ENCODE measurements at places on chromosomes 4 and X.

DNA sequence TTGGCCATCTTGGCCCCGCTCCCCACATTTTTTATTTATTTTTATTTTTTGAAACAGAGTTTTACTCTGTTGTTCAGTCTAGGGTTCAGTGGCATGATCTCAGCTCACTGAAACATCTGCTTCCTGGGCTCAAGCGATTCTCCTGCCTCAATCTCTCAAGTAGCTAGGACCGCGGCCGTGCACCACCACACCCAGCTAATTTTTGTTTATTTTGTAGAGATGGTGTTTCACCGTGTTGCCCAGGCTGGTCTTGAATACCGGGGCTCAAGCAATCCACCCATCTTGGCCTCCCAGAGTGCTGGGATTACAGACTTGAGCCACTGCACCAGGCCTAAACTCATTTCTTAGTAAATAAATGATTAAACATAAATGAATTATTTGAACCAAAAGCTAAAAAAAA lies 322.0 kb upstream of the LCORL start:
- DNase-seq, result no peak

DNA sequence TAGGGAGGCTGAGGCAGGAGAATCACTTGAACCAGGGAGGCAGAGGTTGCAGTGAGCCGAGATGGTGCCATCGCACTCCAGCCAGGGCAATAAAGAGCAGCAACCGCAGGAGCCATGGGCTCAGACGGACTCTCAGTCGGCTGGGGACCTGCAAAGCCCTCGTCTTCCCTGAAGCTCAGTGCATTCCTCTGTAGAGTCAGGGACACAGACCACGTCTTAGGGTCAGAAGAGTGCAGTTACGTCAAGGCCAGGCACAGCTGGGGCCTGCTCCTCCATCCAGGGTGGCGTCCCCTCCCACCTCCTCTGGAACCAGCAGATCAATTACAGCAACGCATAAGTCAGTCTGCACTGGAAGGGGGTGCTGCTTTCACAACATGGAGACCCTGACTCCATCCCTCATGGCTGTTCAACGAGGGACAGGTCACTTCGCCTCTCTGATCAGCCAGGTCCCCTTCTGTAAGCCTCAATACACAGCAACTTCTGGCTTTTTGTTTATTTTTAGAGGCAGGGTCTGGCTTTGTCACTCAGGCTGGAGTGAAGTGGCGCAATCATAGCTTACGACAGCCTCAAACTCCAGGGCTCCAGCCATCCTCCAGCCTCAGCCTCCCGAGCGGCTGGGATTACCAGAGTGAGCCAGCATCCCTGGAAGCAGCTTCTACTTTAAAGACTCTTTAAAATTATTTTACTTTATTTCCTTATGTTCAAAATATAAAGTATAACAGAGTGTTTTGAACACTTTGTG lies 76.4 kb downstream of the ZFYVE28 start:
- no peak for DNase-seq

DNA sequence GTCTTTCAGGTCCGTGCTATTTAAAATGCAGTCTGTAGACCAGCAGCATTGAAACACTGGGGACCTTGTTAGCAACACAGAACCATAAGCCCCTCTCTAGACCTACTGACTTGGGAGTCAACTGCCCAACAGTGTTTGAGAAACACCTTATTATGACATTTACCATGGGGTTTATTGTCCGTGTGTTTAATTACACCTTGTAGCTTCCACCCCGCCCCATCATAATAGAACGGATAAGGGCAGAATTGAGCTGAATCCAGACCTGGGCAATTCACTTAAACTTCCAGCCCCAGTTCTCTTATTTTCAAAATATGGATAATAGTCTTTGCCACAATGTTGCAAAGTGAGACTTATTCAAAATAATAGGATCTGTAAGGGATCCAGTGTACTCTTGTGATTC lies 30.6 kb upstream of the CLNK start:
- DNase-seq, result no peak

- no peak for DNase-seq
These were observed 248.5 kb upstream of the CXXC4 start for GRCh38 chr4:104743215-104743653.

- DNase-seq, result no peak
These were observed 648.8 kb downstream of the IQCM start for GRCh38 chr4:149166876-149167275.

- no peak for DNase-seq
These were observed 2.1 kb downstream of the BRWD3 start for GRCh38 chrX:80807606-80807991.

GRCh38 chr4:55868581-55869090 lies 15.2 kb downstream of the EXOC1 start:
- DNase-seq, result no peak

DNA sequence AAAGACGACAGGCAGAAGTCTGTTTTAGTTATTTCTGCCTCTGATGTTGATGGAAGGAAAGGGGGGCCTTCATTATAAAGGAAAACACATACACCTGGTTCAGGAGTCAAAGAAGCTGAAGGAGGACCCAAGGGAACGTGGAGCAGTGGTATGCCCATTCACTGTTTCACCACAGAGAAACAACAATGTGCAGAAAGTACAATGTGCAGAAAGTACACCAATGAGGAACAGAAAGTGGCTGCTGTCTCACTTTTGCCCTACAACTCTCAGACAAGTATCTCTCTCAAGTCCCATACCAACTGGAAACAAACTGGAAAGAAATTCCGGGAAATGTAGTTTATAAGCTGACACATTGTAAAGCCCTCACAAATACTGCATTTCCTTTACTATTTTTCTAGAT lies 564.5 kb downstream of the TRAM1L1 start:
- DNase-seq, result no peak

DNA sequence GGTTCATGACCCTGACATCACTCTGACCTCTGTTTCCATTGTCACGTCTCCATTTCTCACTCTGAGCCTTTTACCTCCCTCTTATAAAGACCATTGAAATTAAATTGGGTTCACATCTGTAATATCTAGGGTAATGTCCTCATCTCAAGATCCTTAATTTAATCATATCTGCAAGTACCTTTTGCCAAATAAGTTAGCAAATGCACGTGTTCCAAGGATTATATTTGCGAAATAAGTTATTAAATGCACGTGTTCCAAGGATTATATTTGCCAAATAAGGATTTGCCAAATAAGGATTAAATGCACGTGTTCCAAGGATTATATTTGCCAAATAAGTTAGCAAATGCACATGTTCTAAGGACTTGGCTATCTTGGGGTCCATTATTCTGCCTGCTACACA lies 938.0 kb downstream of the NLGN4X start:
- no peak for DNase-seq

DNA sequence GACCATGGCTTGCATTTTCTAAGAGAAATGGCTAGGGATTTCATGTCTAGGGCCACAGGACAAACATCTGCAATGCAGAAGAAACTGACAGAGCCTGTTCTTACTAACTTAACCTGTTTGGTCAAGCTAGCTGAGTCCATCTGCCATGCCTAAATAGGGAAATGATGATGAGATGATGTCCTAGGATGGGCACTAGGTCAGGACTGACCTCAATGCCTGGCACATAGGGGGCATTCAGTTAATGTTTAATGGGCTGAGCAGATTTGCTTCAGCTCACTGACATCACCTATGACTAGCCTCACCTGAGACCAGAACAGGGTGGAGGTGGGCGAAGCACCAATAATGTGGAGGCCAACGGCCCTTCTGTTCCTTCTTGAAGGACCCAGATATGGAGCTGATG lies 174.2 kb upstream of the SCML1 start:
- DNase-seq, result no peak

DNA sequence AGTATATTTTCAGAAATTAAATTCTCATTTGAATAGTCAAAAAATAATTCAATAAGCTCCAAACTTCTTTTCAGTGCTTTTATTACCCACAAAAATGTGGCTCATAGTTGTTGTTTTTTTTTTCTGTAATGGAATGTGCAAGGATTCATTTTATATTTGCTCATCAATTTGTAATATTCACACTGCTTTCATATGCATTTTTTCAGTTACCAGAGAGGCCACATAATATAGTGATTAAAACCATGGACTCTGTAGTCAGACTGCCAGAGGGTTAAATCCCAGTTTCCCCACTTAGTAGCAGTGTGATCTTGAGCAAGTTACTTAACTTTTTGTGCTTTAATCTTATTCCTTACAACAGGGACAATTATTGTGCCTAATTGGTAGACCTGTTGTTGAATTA lies 64.5 kb downstream of the FAM9B start:
- no peak for DNase-seq

- no peak for DNase-seq
These were observed 599.7 kb upstream of the TENM3 start for GRCh38 chr4:181643466-181643865.

DNA sequence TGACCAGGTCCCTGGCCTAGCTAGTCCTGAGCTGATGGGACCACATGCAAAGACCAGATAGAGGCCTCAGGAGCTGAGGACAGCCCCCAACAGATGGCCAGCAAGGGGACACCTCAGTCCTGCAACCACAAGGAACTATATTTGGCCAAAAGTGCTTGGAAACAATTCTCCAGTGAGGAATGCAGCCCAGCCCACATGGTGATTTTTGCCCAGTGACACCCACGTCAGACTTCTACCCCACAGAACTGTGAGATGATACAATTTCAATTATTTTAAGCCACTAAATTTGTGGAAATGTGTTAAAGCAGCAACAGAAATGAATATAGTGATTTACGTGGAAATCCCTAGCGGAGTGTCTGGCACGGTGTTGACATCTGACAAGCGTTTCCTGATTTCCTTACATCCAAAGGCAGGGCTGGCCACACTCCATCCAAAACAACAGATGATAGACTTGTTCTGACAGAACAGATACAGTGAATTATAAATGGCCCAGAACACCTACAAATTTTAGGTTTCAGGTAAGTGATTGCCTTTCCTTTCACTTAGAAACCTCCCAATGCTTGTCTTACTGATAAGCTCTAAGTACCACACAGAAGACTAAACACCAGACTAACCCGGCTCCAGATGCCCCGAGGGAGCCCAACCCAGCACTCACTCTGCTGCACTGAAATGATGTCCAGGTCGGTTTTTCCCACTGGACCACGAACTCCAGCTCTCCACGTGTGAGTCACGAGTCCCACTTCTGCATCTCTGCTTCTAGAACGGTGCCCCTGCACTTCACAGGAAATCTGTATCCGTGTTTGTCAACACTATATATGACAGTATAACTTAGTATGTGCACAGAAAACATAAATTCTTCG lies 5.8 kb downstream of the AFAP1 start:
- DNase-seq, result no peak

- no peak for DNase-seq
These were observed 99.5 kb downstream of the SORBS2 start for GRCh38 chr4:185712350-185713024.

GRCh38 chr4:184444953-184445309 lies 29.4 kb downstream of the IRF2 start:
- no peak for DNase-seq

DNA sequence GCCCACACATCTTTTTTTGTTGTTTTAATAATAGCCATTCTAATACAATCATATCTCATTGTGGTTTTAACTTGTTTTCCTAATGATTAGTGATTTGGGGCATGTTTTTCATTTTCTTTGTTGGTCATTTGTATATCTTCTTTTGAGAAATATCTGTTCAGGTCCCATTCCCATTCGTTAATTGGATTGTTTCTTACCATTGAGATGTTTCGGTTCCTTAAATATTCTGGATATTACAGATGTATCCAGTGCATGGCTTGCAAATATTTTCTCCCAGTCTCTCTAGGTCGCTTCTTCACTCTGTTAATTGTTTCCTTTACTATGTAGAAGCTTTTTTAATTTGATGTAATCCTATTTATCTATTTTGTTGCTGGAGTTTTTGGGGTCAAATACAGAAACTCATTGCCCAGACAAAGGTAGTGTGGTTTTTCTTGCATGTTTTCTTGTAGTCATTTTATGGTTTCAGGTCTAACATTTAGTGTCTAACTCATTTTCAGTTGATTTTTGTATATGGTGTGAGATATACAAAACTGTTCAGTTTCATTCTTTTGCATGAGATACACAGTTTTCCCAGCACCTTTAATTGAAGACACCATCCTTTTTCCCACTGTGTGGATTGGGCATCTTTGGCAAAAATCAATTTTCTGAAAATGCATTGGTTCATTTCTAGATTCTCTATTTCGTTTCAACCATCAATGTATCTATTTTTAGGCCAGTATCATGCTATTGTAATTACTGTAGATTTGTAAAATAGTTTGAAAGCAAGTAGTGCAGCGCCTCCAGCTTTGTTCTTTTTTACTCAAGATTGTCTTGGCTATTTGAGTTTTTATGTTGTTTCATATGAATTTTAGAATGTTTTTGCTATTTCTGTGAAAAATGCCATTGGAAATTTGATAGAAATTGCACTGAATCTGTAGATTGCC lies 195.9 kb downstream of the SCFD2 start:
- DNase-seq, result no peak

GRCh38 chrX:98371994-98372393 lies 1488.3 kb downstream of the RPA4 start:
- DNase-seq, result no peak

- no peak for DNase-seq
These were observed 1.1 kb downstream of the CFAP99 start for GRCh38 chr4:2419814-2420213.

- DNase-seq, result no peak
These were observed 95.0 kb downstream of the GEMIN8 start for GRCh38 chrX:13934731-13935130.

- DNase-seq, result no peak
These were observed 13.7 kb downstream of the LRPAP1 start for GRCh38 chr4:3518511-3518880.

GRCh38 chrX:68183612-68184214 lies 249.6 kb downstream of the OPHN1 start:
- DNase-seq, result no peak

DNA sequence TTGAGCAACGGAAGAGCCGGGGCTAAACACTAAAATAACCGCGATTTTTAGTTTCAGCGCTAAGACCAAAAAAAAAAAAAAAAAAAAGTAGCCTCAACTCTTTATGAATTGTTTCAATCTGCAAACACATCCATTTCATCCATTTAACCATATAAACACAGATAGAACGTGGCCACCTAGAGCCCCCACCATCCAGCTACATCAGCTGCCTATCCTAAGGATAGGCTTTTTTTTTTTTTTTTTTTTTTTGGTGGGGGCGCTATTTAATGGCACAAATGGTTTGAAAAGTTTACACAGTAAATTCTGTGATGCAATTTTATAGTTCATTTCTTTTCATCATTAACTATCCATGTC lies 492 bp upstream of the HDAC8 start:
- DNase-seq, result no peak

DNA sequence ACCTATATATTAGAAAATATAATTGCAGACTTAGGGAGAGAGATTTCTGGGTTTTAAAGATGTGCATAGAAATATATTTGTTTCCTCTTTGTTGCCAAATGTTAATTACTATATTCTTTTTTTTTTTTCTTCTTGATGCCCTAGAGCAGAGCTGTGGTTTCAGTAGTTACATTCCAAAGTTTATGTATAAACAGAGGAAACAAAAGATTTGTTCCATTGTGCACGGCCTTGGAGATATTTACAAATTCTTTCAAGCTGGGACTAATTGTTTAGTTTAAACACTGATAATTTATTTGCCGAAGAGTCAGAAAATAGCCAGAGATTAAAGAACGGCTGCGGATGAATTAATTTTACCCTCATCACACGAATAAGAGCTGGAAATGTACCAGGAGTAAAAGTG lies 85.1 kb downstream of the USP46 start:
- DNase-seq, result no peak
